Kidney epithelial cell (primary cell): ENCODE measurements at places on chromosomes 4 and X. TPM values are rescaled to one million over a fixed set of nuclear protein-coding genes. Genes with fewer than 3 reads are reported as not detected.

The DNAAF6 gene
- total RNA-seq: not detected in 2 replicates

The H2BW2 gene
- not detected in 2 replicates for total RNA-seq

DNA sequence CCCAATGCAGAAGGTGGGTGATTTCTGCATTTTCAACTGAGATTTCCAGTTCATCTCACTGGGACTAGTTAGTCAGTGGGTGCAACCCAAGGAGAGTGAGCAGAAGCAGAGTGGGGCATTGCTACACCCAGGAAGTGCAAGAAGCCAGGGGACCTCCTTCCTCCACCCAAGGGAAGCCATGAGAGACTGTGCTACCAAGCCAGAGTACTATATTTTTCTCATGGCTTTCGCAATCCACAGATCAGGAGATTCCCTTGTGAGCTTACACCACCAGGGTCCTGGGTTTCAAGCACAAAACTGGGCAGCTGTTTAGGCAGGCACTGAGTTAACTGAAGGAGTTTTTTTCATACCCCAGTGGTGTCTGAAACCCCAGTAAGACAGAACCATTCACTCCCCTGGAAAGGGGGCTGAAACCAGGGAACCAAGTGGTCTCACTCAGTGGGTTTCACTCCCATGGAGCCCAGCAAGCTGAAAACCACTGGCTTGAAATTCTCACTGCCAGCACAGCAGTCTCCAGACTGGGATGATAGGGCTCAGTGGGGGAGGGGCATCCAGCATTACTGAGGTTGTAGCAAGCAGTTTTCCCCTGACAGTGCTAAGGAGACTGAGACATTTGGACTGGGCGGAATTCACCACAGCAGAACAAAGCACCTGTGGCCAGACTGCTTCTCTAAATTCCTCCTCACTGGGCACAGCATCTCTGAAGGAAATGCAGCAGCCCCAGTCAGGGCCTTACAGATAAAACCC is 903.4 kb downstream of the TECRL start:
- no peak for DNase-seq

- DNase-seq: peak; percentile 32
These were observed 289.0 kb downstream of the STIM2 start for GRCh38 chr4:27149541-27150212.

The CT83 gene
- total RNA-seq: not detected in 2 replicates

- peak; percentile 67 for DNase-seq
These were observed 273.0 kb downstream of the ARHGAP24 start for GRCh38 chr4:85747882-85748491.

DNA sequence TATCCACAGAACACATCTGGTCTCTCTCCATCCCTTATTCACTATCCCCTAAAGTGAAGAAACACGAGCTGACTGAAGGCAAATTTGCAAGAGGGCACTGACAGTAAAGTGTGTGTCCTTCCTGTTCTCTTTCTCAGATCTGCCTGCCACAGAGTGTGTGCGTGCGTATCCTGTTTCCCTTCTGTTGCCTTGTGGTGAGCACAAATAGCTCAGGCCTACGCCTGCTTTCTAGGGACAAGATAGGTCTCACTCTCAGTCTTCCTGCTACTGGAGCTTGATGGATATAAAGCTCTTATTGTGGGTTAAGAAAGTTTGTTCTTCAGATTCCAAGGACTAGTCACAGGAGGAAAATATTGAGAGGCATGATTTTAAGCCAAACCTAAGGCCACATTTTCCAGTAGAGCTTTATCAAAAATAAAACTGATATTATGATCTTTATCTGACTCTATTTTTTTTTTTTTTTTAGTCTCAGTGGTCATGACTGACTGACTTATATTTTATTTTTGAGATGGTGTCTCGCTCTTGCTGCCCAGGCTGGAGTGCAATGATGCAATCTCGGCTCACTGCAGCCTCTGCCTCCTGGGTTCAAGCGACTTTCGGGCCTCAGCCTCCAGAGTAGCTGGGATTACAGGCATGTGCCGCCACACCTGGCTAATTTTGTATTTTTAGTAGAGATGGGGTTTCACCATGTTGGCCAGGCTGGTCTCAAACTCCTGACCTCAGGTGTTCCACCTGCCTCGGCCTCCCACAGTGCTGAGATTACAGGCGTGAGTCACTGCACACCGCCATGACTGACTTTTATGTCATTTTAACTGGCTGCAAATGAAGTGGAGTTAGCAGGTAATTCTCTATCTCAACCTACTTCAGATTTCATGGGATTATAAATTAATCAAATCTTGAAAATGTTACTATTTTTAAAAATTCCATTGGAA is 140.3 kb upstream of the SH3RF1 start:
- peak; percentile 14 for DNase-seq

- DNase-seq: no peak
These were observed 29.8 kb downstream of the DYNLT3 start for GRCh38 chrX:37817579-37817978.

DNA sequence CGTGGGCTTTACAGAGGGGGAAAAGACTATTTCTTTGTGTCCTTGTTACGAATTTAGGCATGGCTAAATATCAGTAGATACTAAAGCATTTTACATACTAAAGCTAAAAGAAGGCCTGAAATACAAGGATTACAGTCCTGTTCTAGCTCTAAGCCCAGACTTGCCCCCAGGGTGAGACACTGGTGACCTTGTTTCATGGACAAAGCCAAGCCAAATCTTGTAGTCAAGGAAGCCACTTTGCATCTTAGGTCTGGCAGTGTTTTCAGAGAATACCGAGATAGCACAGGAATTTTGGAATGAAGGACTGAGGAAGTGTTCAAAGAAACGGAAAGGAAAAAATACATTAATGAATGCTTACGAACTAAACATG is 733 bp upstream of the G3BP2 start:
- no peak for DNase-seq
